ENCODE measurements at places on chromosomes 7 and 10.

- DNase-seq = peak; percentile 87
These were observed 913.9 kb upstream of the AUTS2 start for GRCh38 chr7:68684246-68684839.

GRCh38 chr10:122363311-122363710, 11.2 kb upstream of the PLEKHA1 start:
- DNase-seq = no peak

GRCh38 chr7:29332042-29332811, 137.7 kb downstream of the CHN2 start:
- DNase-seq = peak; percentile 96

DNA sequence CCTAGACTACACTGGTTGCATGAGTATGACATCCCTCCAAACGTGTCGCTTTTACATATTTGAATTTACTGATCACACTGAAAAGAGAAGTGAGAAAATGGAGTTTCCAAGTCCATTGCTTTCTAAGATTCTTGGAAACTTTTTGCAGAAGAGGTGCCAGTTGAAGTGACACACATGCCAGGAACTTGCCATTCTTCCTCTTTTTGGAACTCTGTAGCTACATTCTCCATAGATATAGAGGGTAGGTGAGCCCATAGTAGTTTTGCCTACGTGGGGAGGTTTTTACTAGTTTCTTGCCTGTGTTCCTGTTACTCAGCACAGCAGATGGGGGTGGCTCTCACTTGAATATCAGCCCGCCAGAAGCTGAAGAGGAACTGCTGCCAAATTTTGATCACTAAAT, 286.6 kb upstream of the NRP1 start:
- DNase-seq = no peak

- no peak for DNase-seq
These were observed 357.9 kb downstream of the RPS24 start for GRCh38 chr10:78391585-78391984.

DNA sequence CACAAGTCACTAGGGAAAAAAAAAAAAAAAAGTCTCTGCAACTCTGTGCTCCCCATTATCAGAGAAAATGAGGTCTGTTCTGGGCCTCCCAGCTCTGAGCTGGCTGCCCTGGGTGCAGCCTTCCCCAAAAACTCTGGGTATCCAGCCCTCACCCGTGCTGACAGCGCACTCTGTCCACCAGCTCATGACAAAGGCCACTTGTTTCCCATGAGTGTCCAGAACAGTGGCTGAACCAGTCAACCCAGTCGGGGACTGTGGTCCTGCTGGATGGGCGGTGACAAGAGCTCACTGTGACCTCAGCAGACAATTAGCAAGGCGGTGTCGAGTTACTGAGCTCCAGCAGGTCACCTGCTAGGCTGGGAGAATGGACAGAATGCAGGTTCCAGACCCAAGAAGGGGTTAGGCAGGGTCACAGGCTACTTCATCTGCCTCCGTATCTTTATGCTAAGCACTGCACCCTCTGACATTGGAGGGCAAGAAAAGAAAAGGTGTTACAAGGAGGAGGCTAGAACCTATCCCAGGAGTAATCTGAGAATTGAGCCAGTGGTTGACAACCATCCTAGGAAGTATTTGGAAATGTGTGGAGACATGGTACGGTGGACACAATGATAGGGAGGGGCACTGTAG, 37.2 kb downstream of the DLG5 start:
- DNase-seq = peak; percentile 19

DNA sequence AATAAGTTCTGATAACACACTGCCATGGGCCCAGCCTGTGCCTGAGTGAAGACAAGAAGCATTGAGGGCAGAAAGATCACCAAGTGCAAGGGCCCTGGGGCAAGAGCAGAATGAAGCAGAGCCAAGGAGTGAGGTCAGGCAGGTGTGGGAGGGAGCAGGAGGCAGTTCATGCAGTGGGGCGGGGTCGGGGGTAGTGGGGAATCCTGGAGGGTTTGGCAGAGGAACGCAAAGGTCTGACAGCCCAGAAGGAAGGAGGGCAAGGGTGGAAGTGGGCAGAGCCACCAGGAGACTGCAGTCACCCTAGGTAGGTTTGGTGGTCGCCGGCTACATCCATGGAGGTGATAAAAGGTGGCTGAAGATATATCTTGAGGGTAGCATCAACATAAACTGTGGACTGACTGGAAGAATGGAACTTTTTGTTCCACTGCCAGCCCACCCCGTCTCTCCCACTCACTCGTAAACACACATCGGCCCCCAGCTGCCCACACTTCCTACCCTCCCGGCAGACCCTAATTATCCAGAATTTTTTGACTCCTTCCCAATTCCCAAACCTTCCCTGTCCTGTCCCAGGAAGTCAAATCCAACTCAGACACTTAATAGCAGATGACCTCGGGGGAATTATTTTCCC, 172.4 kb downstream of the ARHGAP12 start:
- DNase-seq = no peak

- DNase-seq = no peak
These were observed 140.0 kb downstream of the ITGB8 start for GRCh38 chr7:20470726-20471125.

DNA sequence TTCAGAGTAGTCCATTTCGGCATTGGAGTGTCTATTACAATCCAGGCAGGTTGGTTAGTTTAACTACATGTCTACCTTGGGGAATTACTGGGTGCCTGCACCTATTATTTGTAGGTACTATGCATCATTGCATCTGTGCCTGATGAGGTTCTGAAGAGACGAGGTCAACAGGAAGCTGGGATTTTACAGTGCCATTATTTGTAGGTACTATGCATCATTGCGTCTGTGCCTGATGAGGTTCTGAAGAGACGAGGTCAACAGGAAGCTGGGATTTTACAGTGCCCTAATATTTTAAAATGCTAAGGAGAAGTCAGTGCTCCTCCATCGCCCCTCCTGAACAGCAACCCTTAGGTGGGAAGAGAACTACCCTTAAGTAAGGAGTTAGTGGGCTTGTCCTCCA, 41.7 kb downstream of the NPY start:
- no peak for DNase-seq

GRCh38 chr10:86699991-86700840, 31.9 kb downstream of the LDB3 start:
- DNase-seq = no peak

DNA sequence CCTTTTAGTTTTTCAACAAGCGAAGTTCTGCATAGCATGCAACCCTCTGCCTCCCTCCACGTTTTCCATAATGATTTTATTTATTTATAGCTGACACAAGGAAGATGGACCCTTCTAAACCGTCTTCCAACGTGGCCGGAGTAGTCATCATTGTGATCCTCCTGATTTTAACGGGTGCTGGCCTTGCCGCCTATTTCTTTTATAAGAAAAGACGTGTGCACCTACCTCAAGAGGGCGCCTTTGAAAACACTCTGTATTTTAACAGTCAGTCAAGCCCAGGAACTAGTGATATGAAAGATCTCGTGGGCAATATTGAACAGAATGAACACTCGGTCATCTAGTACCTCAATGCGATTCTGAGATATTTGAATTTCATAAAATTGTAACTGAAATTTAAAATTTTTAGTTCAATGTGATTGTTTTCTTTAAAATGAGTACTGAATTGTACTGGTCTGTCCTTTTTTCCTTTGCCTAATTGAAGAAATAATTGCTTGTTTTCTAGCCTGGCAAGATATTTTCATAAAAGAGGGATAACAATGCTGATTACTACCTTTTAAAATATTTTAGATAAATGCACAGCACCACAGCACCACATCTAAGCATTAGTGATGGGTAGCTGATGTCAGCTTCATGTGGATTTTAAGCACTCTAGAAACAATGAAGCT, 41.5 kb upstream of the SLC39A12 start:
- no peak for DNase-seq

DNA sequence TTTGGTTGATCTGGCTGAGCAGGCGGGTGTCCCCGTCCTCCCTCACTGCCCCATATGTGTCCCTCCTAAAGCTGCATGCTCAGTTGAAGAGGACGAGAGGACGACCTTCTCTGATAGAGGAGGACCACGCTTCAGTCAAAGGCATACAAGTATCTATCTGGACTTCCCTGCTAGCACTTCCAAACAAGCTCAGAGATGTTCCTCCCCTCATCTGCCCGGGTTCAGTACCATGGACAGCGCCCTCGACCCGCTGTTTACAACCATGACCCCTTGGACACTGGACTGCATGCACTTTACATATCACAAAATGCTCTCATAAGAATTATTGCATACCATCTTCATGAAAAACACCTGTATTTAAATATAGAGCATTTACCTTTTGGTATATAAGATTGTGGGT, 26.9 kb upstream of the TRIM56 start:
- no peak for DNase-seq

DNA sequence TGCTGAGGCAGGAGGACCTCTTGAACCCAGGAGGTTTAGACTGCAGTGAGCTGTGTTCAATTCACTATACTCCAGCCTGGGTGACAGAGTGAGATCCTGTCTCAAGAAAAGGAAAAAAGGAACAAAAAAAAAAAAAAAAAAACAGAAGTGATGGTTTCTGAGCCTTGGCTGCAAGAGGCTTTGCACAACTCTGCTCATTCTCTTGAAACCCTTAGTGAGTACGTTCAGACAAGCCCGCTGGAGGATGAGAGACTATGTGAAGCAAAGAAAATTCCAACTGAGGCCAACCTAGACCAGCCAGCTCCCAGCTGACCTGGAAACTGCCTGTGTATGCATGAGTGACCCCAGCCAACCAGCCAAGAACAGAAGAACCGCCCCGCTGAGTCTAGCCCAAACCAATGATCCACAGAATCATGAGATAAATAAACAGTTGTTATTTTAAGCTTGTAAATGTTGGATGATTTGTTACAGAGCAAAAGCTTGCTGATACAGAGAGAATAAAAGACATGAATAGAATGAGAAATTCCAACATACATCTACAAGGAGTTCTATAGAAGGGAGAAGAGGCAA, 50.6 kb upstream of the FZD9 start:
- no peak for DNase-seq

DNA sequence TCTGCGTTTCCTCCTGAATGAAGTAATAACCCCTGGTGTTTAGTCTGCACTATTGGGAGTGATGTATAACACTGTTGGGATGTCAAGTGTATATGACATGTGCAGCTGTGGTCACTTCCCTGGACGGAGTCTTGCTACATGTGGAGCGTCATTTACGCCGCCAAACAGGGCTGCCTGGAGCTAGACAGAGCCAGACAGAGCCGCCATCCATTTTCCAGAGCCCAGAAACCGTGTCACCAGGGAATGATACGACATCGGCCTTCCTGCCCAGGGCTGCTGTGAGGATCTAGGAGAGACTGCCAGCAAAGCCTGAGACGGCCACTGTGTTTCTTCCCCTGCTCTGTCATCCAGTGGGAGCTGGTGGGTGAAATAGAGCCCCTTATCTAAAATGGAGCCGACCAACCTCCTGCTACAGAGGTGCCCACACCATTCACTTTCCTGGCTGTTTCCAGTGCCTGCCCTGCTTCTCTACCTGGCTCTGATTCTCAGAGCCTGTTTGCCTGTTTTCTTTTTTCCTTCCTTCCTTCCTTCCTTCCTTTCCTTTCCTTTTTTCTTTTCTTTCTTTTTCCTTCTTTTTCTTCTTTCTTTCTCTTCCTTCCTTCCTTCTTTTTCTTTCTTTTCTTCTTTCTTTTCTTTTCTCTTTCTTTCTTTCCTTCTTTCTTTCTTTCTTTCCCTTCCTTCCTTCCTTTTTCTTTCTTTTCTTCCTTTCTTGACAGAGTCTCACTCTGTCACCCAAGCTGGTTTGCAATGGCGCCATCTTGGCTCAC, 13.3 kb upstream of the FGFR2 start:
- DNase-seq = no peak

- DNase-seq = no peak
These were observed 64.8 kb upstream of the AHR start for GRCh38 chr7:17233603-17234002.

DNA sequence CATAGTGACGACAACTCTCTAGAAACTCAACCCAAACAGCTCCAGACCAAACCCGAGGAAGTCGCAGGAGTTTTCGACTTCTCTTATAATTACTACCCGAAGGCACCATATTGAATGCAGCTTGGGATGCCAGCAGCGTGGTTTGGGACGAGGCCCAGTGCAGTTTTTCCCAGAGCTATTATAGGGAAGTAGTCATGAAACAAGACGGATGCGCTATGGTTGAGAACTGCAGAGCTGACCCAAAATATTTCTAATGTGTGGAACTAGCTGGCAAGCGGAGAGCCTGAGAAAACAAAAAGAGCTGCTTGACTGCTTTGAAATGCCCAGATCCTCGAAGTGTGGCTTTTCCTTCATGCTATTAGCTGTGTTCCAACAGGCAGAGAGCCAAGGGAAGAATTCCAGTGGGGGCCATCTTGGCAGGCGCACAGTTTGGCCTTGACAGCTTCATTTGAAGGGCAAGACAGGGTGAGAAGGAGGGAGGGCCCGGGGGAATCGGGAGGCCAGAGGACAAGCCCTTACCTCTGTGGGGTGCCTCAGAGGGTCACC, 122.7 kb downstream of the CUL2 start:
- DNase-seq = no peak

- DNase-seq = no peak
These were observed 427.1 kb upstream of the ZMIZ1 start for GRCh38 chr10:78641693-78642092.

DNA sequence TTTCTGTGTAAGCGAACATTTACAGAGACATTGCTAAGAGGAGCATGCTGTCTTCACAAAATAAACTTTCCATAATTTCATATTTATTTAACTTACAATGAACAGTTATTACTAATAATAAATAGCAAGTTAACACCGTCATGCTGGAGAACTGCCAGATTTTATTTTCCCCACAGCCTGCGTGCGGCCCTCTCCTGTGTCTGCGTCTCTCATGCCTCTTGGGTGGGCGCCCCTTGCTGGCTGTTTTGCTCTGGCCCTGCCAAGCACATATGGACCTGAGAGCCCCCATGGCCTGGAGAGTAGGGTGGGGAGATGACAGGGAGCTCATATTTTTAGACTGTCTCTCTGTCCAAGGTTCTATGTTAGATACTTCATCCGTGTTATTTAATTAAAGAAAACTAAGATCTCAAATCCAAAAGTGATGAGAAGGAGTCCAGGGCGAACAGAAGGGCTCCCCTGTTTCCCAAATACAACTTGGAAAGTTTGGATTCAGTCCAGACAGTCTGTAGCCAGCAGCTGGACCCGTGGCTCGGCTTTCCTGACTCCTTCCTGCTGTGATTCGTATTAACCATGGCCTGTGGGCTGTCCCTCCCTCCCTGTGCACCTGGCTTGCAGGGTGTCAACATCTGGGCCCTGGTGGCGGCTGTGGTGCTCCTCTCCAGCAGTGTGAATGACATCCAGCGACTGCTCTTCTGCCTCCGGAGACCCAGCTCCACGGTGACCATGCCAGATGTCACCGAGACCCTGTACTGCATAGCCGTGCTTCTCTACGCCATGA, 20.5 kb downstream of the FBH1 start:
- DNase-seq = no peak

GRCh38 chr7:114819616-114820362, 102.1 kb upstream of the MDFIC start:
- no peak for DNase-seq

DNA sequence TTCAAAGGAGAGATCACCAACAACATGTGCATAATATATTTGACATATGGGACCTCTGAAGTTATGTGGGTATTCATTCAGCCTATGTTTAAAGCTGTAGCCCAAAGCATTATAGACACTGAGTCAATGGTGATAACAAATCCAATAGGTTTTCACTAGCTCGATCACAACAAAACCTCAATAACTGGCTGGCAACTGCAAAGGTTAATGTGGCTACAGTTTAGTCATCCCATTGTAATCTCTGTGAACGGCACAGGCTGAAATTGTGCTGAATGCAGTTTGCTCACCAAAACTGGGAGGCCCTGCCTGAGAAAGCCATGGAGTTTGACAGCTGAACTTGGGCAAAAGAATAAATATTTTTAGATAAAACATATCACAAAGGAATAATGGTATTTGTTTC, 152.4 kb upstream of the ADO start:
- no peak for DNase-seq

Data from NCI-H345 (cell line).